ENCODE measurements at places on chromosomes 1 and 21.

DNA sequence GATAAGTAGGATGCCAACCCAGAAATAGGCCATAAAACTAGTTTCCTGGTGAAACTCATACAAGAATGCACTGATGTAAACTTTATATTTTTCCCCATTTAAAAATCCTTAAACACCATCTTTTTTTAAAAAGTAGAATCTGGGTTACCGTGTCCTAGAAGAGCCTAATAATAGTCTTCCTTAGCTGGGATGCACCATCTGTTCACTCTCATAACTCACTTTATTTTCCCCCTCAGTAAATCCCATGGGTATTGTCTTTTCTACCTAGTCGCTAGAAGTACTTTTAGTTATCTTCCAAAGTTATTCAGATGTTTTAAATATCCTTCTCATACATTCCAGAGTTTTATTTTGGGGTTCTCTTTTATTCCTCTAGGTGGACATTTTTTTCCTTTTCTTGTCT lies 250.2 kb downstream of the PLA2G4A start:
- H3K36me3 ChIP-seq = no peaks in the 10 kb centered on the region
- H3K4me1 ChIP-seq = no peaks in the 10 kb centered on the region
- no peak overlapping the region for H3K27ac ChIP-seq
- H3K27me3 ChIP-seq = no peaks in the 10 kb centered on the region
- DNase-seq = no peak

DNA sequence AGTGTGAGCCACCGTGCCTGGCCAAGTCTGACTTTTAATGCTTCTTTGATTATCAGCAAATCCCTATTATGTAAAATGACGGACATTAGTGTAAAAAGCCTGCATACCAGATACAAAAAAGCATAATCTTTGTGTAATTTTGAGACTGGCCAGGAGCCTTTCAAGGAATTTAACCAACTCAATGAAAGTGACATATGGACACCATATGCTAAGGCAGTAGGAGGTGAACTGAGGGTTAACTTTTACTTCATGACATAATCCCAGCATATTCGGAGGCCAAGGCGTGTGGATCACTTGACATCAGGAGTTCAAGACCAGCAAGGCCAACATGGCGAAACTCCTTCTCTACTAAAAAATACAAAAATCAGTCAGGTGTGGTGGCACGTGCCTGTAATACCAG lies 94.6 kb downstream of the EIF4G3 start:
- H3K36me3 ChIP-seq = peaks cover 22% of the 10 kb centered on the region
- DNase-seq = no peak
- H3K27me3 ChIP-seq = no peaks in the 10 kb centered on the region
- no peak overlapping the region for H3K4me3 ChIP-seq
- H3K4me1 ChIP-seq = peaks cover 8% of the 10 kb centered on the region

- H3K4me1 ChIP-seq = peaks cover 33% of the 10 kb centered on the region
- no peak overlapping the region for H3K4me3 ChIP-seq
- no peaks in the 10 kb centered on the region for H3K27me3 ChIP-seq
Measured at GRCh38 chr1:225471453-225472301, 43.8 kb upstream of the LBR start.

- no peak for DNase-seq
- no peak overlapping the region for H3K27ac ChIP-seq
- H3K4me1 ChIP-seq = peaks cover 47% of the 10 kb centered on the region
- no peak overlapping the region for H3K4me3 ChIP-seq
- H3K27me3 ChIP-seq = no peaks in the 10 kb centered on the region
- peaks cover 16% of the 10 kb centered on the region for H3K36me3 ChIP-seq
Measured at GRCh38 chr1:32144033-32144432, 35.4 kb upstream of the TXLNA start.

GRCh38 chr1:73783352-73783751 lies 414.6 kb downstream of the LRRIQ3 start:
- no peak overlapping the region for H3K27ac ChIP-seq
- no peak for DNase-seq
- no peak overlapping the region for H3K4me3 ChIP-seq
- peaks cover 2% of the 10 kb centered on the region for H3K27me3 ChIP-seq
- H3K4me1 ChIP-seq = no peaks in the 10 kb centered on the region

GRCh38 chr1:164586591-164586990 lies 27.6 kb downstream of the PBX1 start:
- no peak overlapping the region for H3K27ac ChIP-seq
- no peak for DNase-seq
- H3K36me3 ChIP-seq = no peaks in the 10 kb centered on the region

- H3K27me3 ChIP-seq = peaks cover 58% of the 10 kb centered on the region
- H3K27ac ChIP-seq = no peak overlapping the region
- H3K4me1 ChIP-seq = no peaks in the 10 kb centered on the region
- no peak for DNase-seq
- H3K36me3 ChIP-seq = no peaks in the 10 kb centered on the region
- no peak overlapping the region for H3K4me3 ChIP-seq
Measured at GRCh38 chr21:8991968-8992621, 1529.3 kb upstream of the TPTE start.

DNA sequence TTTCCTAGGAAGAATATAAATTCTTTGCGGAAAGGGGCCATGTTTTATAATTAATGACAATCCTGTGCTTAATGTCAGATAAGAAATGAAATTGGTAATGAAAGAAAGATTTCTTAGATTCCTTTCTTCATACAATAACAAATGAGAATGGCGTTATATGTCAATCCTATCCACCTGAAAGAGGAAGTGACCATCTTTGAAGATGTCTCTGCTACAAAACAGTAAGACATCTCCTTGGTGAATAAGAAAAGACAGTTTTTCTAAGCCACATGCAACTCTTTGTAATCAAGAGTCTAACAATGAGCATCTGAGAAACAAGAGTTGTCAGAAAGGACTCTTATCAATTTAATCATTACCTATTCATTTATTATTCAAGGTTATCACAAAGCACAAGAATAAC lies 286.0 kb downstream of the VAV3 start:
- no peak for DNase-seq
- no peaks in the 10 kb centered on the region for H3K4me1 ChIP-seq
- H3K27ac ChIP-seq = no peak overlapping the region

GRCh38 chr1:168894397-168894903 lies 165.4 kb upstream of the DPT start:
- H3K4me3 ChIP-seq = no peak overlapping the region
- no peak overlapping the region for H3K27ac ChIP-seq
- H3K27me3 ChIP-seq = peaks cover 30% of the 10 kb centered on the region
- H3K36me3 ChIP-seq = no peaks in the 10 kb centered on the region
- DNase-seq = no peak
- no peaks in the 10 kb centered on the region for H3K4me1 ChIP-seq

DNA sequence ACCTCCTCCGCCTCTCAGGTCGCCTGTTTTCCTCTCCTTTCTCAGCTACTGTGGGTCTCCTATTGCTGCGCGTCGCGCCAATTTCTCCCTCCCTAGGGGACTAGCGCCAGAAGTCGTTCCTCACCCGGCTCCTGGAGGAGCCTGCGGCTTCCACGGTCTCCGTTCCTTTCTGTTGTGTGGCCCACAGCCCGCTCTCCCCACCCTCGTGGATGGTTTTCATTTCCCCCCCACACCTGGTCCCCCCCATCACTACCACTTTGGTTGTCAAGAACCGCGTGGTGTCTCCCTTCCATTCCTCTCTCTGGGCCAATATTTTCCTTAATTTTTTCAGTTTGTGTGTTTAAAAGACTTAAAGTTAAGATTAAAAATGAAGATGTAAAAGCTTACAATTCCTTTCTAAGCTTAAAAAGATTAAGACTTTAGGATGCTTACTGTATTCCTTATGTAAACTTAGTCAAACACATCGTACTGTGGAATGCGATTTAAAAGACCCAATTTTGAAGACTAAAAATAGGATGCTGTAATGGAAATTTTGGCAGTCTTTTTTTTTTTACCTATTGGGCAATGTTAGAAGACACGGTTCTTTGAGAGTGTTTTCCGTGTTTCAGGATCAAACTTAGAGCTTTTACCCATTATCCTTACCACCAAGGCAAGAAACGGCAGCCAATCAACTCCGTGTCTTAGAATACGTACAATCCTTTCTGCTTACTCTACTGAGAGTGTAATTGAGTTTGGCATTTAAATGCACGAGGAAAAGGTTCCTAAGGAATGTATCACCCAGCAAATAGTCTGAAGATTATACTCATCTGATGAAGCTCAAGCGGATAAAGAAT lies 773 bp downstream of the CNST start:
- peak overlapping the region; percentile 94 for H3K27ac ChIP-seq
- H3K27me3 ChIP-seq = no peaks in the 10 kb centered on the region
- peak overlapping the region; percentile 96 for H3K4me3 ChIP-seq
- peaks cover 9% of the 10 kb centered on the region for H3K36me3 ChIP-seq
- H3K4me1 ChIP-seq = peaks cover 50% of the 10 kb centered on the region

DNA sequence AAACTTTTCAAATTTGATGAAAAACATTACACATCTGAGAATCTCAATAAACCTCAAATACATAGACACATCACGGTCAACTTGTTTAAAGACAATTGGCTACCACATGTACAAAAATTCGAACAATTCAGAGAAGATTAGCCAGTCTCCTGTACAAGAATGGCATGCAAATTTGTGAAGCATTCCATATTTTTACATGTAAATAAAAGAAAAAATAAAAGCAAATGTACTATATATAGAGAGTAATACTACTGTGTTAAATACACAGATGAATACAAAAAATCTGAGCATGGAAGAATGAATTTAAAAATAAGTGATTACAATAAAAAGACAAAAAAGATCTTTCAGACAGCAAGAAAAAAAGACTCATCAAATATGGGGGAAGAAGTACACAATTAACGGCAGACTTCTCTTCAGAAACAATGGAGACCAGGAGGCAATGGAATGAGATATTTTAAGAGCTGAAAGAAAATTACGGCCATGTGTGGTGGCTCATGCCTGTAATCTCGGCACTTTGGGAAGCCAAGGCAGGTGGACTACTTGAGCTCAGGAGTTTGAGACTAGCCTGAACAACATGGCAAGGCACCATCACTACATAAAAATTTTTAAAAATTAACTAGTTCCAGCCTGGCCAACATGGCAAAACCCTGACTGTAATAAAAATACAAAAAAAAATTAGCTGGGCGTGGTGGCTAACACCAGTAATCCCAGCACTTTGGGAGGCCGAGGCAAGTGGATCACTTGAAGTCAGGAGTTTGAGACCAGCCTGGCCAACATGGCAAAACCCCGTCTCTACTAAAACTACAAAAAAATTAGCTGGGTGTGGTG lies 23.2 kb downstream of the HAX1 start:
- peaks cover 6% of the 10 kb centered on the region for H3K36me3 ChIP-seq
- H3K27me3 ChIP-seq = no peaks in the 10 kb centered on the region
- no peak overlapping the region for H3K27ac ChIP-seq
- H3K4me1 ChIP-seq = no peaks in the 10 kb centered on the region
- H3K4me3 ChIP-seq = no peak overlapping the region

- peaks cover 2% of the 10 kb centered on the region for H3K4me1 ChIP-seq
- H3K27me3 ChIP-seq = no peaks in the 10 kb centered on the region
- H3K4me3 ChIP-seq = no peak overlapping the region
Measured at GRCh38 chr21:36424592-36424991, 39.4 kb downstream of the CHAF1B start.

GRCh38 chr1:89720839-89721238 lies 87.9 kb downstream of the LRRC8C start:
- DNase-seq = no peak
- no peaks in the 10 kb centered on the region for H3K27me3 ChIP-seq
- peak overlapping the region; percentile 81 for H3K27ac ChIP-seq
- peaks cover 90% of the 10 kb centered on the region for H3K4me1 ChIP-seq

DNA sequence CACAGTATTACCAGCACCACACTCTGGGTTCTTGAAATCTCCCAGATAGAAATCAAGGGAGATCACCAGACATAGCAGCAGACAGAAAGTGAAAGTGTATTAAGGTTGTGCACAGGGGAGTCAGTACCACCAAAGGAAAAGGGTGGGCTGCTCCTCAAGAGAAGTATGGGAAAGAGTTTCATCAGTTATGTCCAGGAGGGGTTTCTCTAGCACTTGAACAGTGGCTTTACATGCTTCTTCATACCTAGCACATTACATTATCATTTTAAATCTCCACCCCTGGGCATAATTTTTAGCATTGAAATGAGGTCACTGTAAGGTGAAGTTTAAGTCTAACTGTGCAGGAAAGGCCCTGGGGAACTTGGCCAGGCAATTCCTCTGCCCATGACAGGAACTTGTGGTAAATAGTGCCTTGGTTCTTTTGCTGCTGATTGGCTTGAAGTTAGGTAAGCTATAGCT lies 601.0 kb downstream of the NUF2 start:
- H3K27me3 ChIP-seq = no peaks in the 10 kb centered on the region
- no peak for DNase-seq
- H3K27ac ChIP-seq = no peak overlapping the region
- H3K4me1 ChIP-seq = no peaks in the 10 kb centered on the region

DNA sequence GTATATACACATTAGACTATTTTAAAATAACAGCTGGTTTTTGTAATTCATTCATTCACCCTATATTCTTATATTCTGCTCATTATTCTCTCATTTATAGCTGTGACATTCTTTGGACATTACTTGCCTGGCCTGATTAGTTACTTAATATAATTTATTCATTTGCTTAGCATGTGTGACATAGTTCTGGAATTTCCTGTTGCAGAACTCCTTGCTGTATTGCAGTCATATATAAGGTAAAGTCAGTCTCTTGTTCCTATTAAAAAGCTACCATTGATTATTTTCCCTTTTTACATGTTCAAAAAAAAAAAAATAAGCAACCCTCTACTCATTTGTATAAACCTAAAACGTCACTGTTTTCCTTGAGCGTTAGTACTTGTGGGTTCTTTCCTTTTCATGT lies 23.9 kb downstream of the GNAT2 start:
- DNase-seq = no peak
- H3K27me3 ChIP-seq = no peaks in the 10 kb centered on the region
- no peak overlapping the region for H3K27ac ChIP-seq
- H3K4me1 ChIP-seq = peaks cover 2% of the 10 kb centered on the region
- peaks cover 16% of the 10 kb centered on the region for H3K36me3 ChIP-seq
- H3K4me3 ChIP-seq = no peak overlapping the region

DNA sequence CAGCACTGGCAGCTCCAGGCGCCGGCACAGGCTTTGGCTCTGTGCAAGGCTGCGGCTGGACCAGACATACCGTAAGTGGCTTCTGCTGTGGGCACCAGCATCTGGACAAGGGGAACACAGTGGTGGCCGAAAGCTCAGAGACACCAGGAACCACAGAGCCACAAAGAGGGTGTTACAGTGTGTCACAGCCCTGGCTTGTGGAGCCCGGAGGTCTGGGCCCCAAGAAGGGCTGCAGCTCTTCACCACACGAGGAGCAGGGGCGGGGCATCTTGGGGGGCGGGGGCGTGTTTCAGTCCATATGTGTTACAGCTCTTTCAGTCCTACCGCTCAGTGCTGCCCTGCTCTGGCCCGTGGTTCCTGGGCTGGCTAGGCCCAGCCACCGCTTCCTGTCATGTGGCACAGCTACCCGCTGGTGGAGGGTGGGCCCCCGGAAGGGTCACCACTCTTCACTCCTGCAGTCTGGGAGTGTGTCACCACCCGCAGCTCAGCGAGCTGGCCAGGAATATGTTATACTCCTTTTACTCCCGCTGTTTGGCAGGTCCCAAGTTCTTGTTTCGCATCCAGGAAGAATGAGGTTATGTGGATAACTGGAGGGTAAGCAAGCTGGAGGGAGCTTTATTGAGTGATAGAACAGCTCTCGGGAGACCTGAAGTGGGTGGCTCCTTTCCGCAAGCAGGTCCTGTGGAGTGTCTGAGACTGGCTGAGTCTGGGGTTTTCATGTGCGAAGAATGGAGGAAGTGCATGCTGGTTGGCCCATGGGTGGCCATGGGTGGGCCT lies 3.3 kb upstream of the LSM10 start:
- no peaks in the 10 kb centered on the region for H3K27me3 ChIP-seq
- H3K4me1 ChIP-seq = peaks cover 19% of the 10 kb centered on the region
- peak overlapping the region; percentile 30 for H3K27ac ChIP-seq
- peaks cover 6% of the 10 kb centered on the region for H3K36me3 ChIP-seq

- H3K4me3 ChIP-seq = no peak overlapping the region
- no peak for DNase-seq
- no peaks in the 10 kb centered on the region for H3K27me3 ChIP-seq
- no peaks in the 10 kb centered on the region for H3K4me1 ChIP-seq
Measured at GRCh38 chr1:32605711-32606424, 44.5 kb downstream of the ZBTB8OS start.
